NCI-H1092 (cell line): ENCODE measurements at places on chromosomes 2 and 18.

GRCh38 chr18:25518716-25519053 is 166.7 kb upstream of the ZNF521 start:
- DNase-seq, result no peak

GRCh38 chr2:222912117-222912516 is 51.3 kb downstream of the ACSL3 start:
- no peak for DNase-seq

GRCh38 chr2:176704282-176704858 is 435.1 kb downstream of the MTX2 start:
- no peak for DNase-seq

DNA sequence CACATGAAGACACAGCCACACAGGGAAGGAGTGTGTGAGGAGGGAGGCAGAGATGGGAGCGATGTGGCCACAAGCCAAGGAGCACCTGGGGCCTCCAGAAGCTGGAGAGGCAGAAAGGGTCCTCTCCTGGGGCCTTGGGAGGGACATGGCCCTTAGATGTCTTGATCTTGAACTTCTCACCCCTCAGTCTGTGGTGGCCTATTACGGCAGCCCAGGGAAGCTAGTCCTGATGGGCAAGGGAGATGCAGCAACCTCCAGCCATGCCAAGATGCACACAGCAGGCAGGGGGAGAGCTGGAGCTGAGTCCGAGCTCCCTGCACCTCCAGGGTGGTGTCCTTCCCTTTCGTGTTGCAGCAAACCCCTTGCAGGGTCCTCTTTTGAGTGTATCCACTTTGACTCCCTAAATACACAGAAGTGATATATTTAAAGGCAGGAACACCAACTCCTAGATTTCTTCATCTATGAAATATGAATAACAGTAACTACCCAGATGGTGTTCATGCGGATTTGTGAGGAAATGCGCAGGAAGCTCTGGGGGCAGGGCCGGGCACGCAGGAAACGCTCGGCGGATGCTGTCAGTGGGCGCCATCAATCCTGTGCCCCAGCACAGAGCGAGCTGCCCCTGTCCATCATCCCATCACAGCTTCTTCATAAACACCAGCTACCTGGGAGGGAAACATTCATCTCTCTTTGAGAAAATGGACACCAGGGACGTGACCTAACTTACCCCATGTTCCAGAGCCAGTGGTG is 230.4 kb upstream of the MYT1L start:
- DNase-seq, result no peak

DNA sequence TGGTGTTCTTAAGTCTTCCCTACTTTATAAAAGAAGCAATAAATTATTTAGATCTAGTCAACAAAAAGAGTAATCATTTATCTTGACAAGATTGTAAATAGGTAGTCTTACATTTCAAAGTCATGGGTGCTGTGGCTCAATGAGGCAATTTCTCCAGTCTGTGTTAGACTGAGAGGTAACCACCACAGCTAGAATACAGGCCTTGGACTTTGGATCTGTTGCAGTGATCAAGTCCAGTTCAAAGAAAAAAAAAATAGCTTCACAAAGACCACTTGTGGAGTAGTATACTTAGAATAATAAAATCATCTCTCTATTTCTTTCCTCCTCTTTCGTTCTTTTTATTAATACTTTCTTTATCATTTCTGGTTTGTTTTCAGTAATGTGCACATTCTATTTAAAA is 93.1 kb upstream of the FSIP2 start:
- no peak for DNase-seq

GRCh38 chr2:214226061-214226460 is 184.8 kb upstream of the VWC2L start:
- no peak for DNase-seq
